Foreskin keratinocyte (primary cell): ENCODE measurements at places on chromosomes 11 and 22. TPM values are rescaled to one million over a fixed set of nuclear protein-coding genes. Genes with fewer than 3 reads are reported as not detected.

DNA sequence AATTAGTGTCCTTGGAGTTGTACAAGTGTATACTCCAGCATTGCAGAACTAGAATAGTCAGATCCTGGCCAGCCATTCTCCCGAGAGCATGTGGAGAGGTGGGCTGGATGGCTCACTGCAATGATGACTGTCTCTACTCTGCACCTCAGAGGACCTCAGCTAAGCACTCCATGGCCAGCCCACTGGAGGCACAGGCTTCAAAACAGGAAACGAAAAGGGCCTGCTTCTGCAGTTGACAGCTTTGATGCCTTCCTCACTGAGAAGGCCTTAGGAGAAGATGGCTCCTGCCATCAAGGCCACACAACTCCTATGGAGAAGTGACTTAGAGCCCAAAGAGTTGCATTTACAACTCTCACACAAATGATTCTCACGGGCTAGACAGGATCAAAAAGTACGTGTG lies 9.1 kb downstream of the POLD4 start:
- no peak for DNase-seq

- no peak for DNase-seq
Measured at GRCh38 chr11:13163158-13163557, 114.4 kb upstream of the BMAL1 start.

DNA sequence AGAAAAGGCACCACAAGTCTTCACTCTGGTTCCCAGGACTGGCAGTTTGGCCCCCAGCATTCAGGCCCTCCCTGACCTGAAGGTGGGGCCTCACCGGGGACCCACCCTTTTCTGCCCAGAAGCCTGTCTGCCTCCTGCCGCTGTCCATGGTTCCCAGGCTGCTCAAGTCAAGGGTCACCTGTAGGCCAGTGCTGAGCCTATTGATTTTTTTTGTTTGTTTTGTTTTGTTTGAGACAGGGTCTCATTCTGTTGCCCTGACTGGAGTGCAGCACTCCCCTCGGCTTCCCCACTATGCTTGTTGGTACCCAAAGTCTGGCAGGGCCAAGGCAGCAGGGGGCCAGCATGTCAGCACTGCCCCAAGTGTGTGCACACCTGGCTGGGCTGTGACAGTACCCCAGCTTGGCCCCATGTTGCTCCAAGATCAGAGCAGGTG lies 11.0 kb upstream of the MED17 start:
- no peak for DNase-seq

DNA sequence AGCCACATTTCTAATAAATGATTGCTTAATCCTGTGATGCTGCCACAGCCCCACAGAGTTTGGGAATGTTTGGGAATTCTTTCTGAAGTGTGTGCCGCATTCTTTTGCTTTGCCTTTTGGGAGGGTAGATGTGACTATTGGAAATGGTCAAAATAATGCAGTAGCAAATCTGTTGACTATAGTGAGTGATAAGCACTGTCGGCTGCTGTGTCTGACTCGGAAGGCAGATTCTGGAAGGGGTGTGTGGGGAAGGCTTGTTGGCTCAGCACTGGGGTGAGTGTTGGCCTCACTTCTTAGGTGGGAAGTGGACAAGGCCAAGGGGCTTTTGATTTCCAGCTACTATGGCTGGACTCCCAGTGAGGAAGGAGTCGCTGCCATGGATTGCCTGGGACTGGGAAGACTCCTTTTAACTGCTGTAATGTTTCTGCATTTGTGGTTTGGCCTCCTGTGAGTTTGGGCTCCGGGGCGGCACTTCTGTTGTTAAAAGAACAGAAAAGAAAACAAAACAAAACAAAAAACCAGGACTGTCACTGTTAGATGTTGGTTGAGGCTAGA lies 20.1 kb downstream of the ZBTB16 start:
- DNase-seq: no peak

- no peak for DNase-seq
Measured at GRCh38 chr11:55970935-55971334, 1.2 kb upstream of the OR10AG1 start.

DNA sequence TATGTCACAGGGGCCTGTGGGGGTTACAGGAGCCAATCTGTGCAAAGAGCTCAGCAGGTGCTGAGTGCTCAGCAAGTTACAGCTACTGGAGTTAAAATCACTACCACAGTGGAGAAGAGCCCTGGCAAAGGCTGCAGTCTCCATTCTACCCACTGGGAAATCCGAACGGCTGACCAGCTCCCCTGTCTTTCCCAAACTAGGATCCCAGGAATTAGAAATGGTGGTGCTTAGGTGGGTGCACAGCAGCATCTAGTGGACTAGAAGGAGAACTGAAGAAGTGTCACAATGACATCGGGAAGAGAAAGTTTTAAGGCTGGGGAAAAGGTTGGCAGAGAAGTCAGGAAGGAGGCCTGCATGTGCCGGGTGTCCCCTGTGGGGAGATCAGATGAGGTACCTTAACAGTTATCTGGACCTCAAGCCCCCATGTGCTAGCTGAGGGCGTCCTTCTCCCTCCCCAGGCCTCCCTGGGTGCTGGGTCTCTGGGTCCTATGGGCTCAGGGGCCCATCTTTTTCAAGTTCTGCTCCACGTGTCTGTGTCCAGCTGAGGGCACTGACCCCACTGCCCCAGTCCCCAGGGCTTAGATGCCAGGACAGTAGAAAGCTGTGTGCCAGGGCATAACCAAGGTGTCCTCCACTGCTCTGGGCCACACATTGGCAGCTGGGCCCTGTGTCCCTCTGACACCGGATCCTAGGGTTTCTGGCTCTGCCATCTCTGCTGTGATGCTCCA lies 1.9 kb downstream of the PIWIL3 start:
- no peak for DNase-seq

PATE1 gene
- total RNA-seq: not detected in 2 replicates
